GM23338 (cell line): ENCODE measurements at places on chromosomes 5 and 9.

- no peak for DNase-seq
These were observed 1610.7 kb upstream of the C9orf72 start for GRCh38 chr9:29183971-29184370.

- DNase-seq = no peak
These were observed 76.1 kb downstream of the NREP start for GRCh38 chr5:111680737-111681413.

DNA sequence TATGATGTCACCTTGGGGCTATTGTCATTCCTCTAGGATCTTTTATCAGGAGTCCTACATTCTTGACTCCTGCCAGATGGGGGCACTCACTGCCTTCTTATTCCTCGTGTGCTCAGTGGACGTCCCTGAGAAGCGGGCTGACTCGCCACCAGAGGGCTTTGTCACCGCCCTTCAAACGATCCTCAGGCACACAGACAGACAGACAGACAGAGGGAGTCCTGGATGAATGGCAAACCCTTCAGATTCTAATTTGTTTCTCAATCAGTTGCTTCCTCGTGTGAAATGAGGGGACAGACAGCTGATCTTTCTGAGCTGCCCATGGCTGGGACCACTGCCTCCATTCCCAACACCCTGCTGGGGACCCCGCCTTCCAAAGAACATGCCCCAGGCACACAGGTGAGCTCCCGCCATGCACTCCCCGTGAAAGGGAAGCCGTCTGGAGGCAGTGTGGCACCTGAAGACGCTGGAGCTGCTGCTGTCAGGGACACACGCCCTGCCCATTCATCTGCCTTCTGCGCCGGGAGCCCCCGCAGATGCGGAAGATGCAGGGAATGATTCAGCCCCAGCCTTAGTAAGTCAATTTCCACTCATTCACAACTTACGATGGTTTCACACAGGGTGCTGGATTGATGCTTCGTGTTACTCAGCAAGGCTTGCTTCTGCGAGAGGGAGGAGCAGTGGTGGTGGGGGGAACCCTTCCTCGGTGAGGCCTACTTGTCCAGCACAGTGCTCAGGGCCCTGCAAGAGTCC is 24.9 kb upstream of the SH3PXD2B start:
- peak; percentile 96 for DNase-seq

GRCh38 chr5:34789021-34789531 is 49.9 kb upstream of the TTC23L start:
- peak; percentile 26 for DNase-seq

DNA sequence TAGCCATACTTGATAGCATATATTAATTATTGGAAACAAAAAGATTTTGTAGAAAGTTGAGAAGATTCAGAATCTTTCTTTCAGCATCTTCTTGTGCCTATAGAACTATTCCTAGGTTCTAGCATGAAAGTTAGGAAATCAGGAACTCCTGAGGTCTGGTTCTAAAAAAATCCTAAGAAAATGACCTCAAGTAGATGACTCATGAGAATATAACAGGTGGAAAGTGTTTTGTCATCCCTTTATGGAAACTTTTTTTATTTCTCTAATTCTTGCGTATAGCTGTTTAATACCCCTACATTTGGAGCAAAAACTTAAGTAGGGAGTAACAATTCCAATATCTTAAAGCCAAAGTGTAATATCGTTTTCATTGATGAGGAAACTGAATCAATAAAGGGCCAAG is 574.1 kb downstream of the NR2F1-AS1 start:
- DNase-seq = no peak

- no peak for DNase-seq
These were observed 54.9 kb downstream of the SLC44A1 start for GRCh38 chr9:105299190-105299854.

- peak; percentile 33 for DNase-seq
These were observed 191.3 kb downstream of the IRX1 start for GRCh38 chr5:3786891-3787430.
